CD4-positive, alpha-beta T cell treated with Interleukin-4 for 4 hours (primary cell): ENCODE measurements at places on chromosomes 6 and 20.

DNA sequence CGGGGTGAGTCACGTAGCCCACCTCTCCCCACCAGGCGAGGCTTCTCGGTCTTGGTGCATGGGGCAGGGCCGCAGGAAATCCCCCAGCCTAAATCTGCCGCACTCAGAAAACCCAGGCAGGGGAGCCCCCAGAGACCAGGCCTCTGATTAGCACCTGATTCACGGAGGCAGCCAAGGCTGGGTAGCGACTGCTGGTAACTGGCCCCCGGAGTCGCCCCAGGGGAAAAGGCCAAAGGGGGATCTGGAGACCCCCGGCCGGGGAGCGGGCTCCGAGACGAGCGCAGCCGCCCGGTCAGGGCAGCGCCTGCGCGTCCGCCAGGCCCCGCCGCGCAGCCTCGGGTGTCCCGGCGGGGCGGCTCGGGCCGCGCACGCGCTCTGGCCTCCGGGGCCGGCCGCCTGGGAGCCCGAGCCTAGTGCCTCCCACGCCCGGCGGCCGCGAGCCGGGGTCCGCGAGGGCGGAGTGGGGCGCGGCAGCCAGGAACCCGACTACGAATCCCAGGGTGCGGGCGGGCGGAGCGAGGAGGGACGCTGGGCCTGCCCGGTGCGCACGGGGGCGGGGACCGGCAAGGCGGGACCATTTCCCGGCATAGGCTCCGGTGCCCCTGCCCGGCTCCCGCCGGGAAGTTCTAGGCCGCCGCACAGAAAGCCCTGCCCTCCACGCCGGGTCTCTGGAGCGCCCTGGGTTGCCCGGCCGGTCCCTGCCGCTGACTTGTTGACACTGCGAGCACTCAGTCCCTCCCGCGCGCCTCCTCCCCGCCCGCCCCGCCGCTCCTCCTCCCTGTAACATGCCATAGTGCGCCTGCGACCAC, at the start of gene DUSP22:
TSS of gene DUSP22 (plus strand) at position 791 of the 809 bp plus-strand sequence. CDS start 53 bp downstream, outside the sequence.
- DNase-seq = peak; percentile 82

- DNase-seq = no peak
These were observed 14.3 kb downstream of the THEMIS start for GRCh38 chr6:127886603-127887002.

- no peak for DNase-seq
These were observed 37.7 kb upstream of the SASH1 start for GRCh38 chr6:148304976-148305375.

DNA sequence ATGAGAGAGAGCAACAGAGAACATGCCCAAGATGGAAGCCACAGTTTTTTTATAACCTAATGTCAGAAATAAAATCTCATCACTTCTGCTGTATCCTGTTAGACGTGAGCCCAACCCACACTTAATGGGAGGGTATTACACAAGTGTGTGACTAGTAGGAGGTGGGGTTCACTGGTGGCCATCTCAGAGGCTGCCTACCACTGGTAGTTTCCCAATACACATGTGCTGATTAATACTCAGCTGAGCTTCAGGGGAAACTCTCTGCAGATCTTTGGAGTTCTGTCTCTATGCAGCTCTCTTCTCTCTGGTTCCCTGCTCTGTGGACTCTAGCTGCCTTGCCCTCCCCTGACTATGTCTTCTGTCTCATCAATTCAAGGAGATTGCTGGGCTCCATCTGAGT, 35.7 kb downstream of the CNBD2 start:
- DNase-seq = no peak

DNA sequence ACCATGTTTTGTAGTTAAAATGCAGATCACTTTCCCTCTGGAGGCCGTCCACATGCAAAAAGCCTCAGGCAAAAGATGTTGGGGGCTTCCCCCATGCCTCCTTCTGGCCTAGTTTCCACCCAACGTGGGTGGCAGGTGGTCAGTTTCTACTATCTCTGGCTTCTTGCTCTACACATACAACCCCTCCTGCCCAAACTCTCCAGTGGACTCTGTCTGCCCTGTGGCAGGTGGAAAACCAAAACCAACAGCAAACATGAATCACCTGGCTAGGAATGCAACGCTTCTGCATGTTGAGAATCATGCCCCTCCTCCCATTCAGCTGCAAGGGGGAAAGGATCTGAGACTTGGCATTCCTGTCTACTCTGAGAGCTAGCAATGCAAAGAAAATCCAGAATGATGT, 94.8 kb downstream of the MBOAT1 start:
- DNase-seq = no peak

DNA sequence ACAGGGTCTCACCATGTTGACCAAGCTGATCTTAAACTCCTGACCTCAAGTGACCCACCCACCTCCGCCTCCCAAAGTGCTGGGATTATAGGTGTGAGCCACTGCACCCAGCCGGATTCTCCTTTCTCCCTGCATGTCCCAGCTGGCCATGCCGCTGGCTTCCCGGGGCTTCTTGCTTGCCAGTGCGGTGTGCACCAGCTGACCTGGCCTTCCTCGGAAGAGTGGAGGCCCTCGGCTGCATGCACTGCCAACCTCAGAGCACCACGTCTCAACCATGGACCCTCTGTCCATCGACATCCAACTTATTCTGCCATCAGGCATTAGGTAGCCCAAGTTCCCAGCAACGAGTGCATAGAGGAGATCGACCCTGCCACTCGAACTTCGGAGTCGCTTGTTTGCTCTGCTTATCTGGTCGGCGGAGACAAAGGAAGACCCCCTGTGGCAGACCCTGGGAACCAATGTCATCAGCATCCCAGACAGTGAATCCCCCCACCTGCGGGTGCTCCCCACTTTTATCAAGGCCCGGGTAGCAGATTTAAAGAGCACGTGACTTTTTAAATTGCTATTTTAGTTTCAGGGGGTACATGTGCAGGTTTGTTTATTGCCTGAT, 307.8 kb downstream of the CDH4 start:
- DNase-seq = no peak

DNA sequence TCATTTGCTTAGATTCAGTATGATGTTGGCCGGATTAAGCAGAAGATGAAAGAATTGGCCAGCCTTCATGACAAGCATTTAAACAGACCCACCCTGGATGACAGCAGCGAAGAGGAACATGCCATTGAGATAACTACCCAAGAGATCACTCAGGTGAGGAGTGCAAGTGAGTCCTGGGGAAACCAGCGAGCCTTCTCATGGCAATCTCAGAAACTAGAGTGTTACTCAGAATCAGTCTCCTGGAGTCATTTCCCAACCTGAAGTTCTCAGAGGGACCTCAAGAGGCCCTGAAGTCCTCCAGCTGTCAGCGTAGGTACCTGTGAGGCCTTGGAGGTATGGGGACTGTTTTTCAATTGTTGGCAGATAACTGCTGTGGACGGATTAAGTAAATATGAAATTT, 16.9 kb downstream of the STX16 start:
- DNase-seq = no peak

GRCh38 chr6:68326762-68327161, 308.3 kb upstream of the ADGRB3 start:
- no peak for DNase-seq

- DNase-seq = no peak
These were observed 163.2 kb downstream of the AIG1 start for GRCh38 chr6:143223895-143224294.

GRCh38 chr6:146111881-146112450, 83.1 kb downstream of the GRM1 start:
- no peak for DNase-seq

- DNase-seq = no peak
These were observed 9.3 kb downstream of the DEFB123 start for GRCh38 chr20:31449511-31450414.

GRCh38 chr20:35274172-35275092, 3.5 kb downstream of the MMP24OS start:
- DNase-seq = no peak

GRCh38 chr6:57138026-57138425, 34.1 kb upstream of the BAG2 start:
- DNase-seq = no peak

GRCh38 chr20:56634735-56635385, 5.8 kb downstream of the TFAP2C start:
- no peak for DNase-seq

DNA sequence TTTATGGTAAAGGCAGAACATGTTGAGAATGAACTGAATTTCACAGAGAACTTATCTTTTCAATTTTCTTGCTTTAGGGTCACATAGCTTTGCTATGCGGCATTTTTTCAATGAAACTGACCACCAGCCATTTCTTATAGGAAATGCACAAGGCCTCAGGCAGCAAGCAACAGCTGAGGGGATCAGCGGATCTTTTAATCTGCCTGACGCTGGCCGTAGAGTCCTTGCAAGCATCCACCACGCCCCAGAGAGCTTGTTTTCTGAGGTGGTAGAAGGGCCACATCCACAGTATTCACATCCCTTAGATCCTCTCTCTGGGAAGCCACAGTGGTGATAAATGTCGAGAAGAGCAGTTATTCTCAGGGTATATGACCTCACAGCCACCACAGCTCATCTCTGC, 34.3 kb downstream of the FLRT3 start:
- DNase-seq = no peak

- no peak for DNase-seq
These were observed 100.8 kb upstream of the NEDD9 start for GRCh38 chr6:11333132-11333849.
